ENCODE measurements at places on chromosomes 3 and 15. TPM values are rescaled to one million over a fixed set of nuclear protein-coding genes. Genes with fewer than 3 reads are reported as not detected.

DNA sequence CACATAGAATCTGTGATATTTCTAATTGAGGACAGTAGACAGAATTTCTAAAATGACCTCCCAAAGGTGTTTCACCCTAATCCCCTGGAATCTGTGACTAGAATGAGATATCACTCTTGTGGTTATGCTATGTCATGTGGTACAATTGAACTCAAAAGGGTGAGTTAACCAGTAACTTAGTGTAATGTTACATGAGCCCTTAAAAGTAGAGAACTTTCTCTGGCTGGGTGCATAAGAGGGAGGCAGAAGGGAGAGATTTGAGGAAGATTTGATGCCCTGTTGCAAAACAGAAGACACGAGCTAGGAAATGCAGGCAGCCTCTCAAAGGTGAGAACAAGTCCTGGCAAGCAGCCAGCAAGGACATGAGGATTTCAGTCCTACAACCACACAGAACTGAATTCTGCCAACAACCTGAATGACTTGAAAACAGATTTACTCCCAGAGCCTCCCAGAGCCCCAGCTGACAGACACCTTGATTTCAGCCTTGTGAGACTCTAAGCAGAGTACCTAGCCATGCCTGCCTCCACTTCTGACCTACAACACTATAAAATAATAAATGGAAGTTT, 160.3 kb downstream of the MTHFS start:
- no peak overlapping the region for H3K4me3 ChIP-seq
- no peaks in the 10 kb centered on the region for H3K27me3 ChIP-seq
- no peak for DNase-seq
- H3K27ac ChIP-seq, result no peak overlapping the region
- H3K36me3 ChIP-seq, result no peaks in the 10 kb centered on the region

GRCh38 chr3:72597756-72598195, 250.5 kb downstream of the SHQ1 start:
- H3K36me3 ChIP-seq, result no peaks in the 10 kb centered on the region
- H3K27me3 ChIP-seq, result no peaks in the 10 kb centered on the region
- DNase-seq, result no peak
- H3K27ac ChIP-seq, result no peak overlapping the region
- H3K4me1 ChIP-seq, result no peaks in the 10 kb centered on the region
- H3K4me3 ChIP-seq, result no peak overlapping the region

DNA sequence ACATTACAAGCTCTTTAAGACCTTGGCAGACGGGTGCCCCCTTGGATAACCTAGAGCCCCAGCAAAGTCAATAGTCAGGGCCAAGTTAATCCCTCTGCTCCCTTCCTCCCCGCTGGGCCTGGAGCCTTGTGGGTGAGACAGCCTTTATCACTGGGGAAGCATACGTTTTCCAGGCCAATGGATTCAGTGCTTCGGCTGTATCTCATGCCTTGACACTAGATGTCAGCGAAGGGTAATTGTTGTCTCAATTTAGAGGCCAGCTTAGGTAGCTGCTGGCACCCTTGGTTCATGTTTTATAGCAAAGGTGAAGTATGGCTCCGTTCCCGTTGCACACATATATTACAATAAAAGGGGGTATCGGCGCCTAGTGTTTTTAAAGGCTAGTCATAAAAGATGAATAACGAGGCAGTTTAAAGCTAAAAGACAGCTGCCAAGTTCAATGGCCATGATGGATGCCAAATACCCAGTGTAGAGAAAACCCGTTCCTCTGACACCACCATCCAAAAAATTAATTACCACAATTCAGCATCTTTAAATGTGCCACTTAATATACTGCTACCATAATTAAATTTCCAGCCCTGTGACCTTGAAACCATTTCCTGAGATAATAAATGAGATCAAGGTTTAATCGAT, 52.3 kb upstream of the BNIP2 start:
- no peaks in the 10 kb centered on the region for H3K4me1 ChIP-seq
- H3K27me3 ChIP-seq, result no peaks in the 10 kb centered on the region
- H3K4me3 ChIP-seq, result no peak overlapping the region
- DNase-seq, result no peak

GRCh38 chr15:70636540-70637165, 126.7 kb downstream of the UACA start:
- peaks cover 14% of the 10 kb centered on the region for H3K36me3 ChIP-seq
- no peak overlapping the region for H3K27ac ChIP-seq
- no peaks in the 10 kb centered on the region for H3K27me3 ChIP-seq
- H3K4me1 ChIP-seq, result no peaks in the 10 kb centered on the region
- no peak for DNase-seq

GRCh38 chr3:95615592-95616310, 1198.6 kb upstream of the EPHA6 start:
- no peak overlapping the region for H3K4me3 ChIP-seq
- no peaks in the 10 kb centered on the region for H3K27me3 ChIP-seq

DNA sequence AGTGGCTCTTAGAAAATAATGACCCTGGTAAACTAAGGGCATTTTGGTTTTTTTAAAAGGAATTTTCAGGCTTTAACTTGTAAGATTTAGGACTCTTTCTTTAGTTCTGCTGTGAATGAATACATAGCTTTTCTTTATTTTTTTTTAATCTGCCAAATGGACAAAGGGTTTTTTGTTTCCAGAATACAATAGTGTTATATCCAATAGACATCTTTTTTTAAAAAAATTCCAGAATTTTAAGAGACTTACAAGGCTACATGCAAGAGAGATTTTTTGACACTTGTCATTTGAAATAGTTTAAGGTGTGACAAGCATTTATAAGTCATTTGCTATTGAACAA, 38.1 kb downstream of the SETMAR start:
- no peaks in the 10 kb centered on the region for H3K27me3 ChIP-seq
- DNase-seq, result no peak
- no peak overlapping the region for H3K4me3 ChIP-seq
- no peaks in the 10 kb centered on the region for H3K4me1 ChIP-seq
- H3K36me3 ChIP-seq, result no peaks in the 10 kb centered on the region
- no peak overlapping the region for H3K27ac ChIP-seq

- no peaks in the 10 kb centered on the region for H3K4me1 ChIP-seq
- H3K27me3 ChIP-seq, result no peaks in the 10 kb centered on the region
- DNase-seq, result no peak
- H3K27ac ChIP-seq, result no peak overlapping the region
- H3K36me3 ChIP-seq, result no peaks in the 10 kb centered on the region
- H3K4me3 ChIP-seq, result no peak overlapping the region
Measured at GRCh38 chr3:8325306-8325705, 176.3 kb upstream of the LMCD1 start.

GRCh38 chr3:8760506-8760905, 8.9 kb downstream of the OXTR start:
- H3K4me3 ChIP-seq, result no peak overlapping the region
- no peaks in the 10 kb centered on the region for H3K36me3 ChIP-seq
- H3K27ac ChIP-seq, result no peak overlapping the region

- no peaks in the 10 kb centered on the region for H3K36me3 ChIP-seq
- H3K27ac ChIP-seq, result no peak overlapping the region
- H3K27me3 ChIP-seq, result no peaks in the 10 kb centered on the region
- H3K4me1 ChIP-seq, result peaks cover 11% of the 10 kb centered on the region
- no peak for DNase-seq
- no peak overlapping the region for H3K4me3 ChIP-seq
Measured at GRCh38 chr3:136898954-136899353, 36.9 kb downstream of the NCK1 start.

The C3orf70 gene
- 0.77 TPM for total RNA-seq

The CYP8B1 gene
- total RNA-seq, result not detected

The CCR9 gene
- total RNA-seq, result not detected

The ITIH1 gene
- not detected for total RNA-seq

The CCR5 gene
- total RNA-seq, result 0.53 TPM

Measured in psoas muscle (tissue), 8 donors.